T-helper 17 cell (primary cell): ENCODE measurements at places on chromosomes 12 and 14. TPM values are rescaled to one million over a fixed set of nuclear protein-coding genes. Genes with fewer than 3 reads are reported as not detected.

GRCh38 chr14:97532052-97532451, 734.9 kb downstream of the VRK1 start:
- peaks cover 3% of the 10 kb centered on the region for H3K4me1 ChIP-seq
- H3K36me3 ChIP-seq: no peaks in the 10 kb centered on the region
- DNase-seq: no peak
- H3K27ac ChIP-seq: no peak overlapping the region
- no peak overlapping the region for H3K4me3 ChIP-seq

- H3K27ac ChIP-seq: no peak overlapping the region
- peaks cover 21% of the 10 kb centered on the region for H3K27me3 ChIP-seq
- peaks cover 4% of the 10 kb centered on the region for H3K4me1 ChIP-seq
- no peak for DNase-seq
- H3K36me3 ChIP-seq: no peaks in the 10 kb centered on the region
These were observed 83.2 kb upstream of the HMGA2 start for GRCh38 chr12:65740873-65741600.

Gene RILPL2
- total RNA-seq: 9.6 TPM

Gene TMEM63C
- 0.65 TPM for total RNA-seq

Gene RIMBP2
- total RNA-seq: not detected

Gene NYNRIN
- total RNA-seq: not detected

Gene CMA1
- total RNA-seq: not detected

Gene IRF2BPL
- 41.9 TPM for total RNA-seq
